HCT116 (cell line): ENCODE measurements at places on chromosomes 3 and 15. TPM values are rescaled to one million over a fixed set of nuclear protein-coding genes. Genes with fewer than 3 reads are reported as not detected.

DNA sequence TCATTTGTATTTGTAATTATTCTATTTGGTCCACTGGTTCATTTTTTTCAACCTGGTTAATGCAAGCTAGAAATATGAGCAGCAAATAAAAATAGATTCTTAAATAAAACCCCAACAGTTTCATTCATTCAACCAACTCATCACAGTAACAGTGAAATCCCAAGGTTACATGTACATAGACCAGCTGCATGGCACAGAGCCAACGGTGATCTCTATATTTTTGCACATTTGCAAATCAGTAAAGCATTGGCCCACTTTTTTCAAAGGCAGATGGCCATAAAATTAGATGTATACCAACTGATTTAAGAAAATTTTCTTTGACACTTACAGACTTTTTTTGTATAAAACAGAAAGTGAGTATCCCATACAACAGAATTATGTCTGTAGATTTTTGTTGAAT lies 49.3 kb downstream of the STRIT1 start:
- no peak for DNase-seq

GRCh38 chr3:173750095-173750494 lies 352.6 kb downstream of the NLGN1 start:
- DNase-seq, result no peak

GRCh38 chr15:37921527-37922385 lies 12.7 kb upstream of the TMCO5A start:
- no peak for DNase-seq

GRCh38 chr15:80614711-80615360 lies 80.3 kb upstream of the ABHD17C start:
- DNase-seq, result no peak

DNA sequence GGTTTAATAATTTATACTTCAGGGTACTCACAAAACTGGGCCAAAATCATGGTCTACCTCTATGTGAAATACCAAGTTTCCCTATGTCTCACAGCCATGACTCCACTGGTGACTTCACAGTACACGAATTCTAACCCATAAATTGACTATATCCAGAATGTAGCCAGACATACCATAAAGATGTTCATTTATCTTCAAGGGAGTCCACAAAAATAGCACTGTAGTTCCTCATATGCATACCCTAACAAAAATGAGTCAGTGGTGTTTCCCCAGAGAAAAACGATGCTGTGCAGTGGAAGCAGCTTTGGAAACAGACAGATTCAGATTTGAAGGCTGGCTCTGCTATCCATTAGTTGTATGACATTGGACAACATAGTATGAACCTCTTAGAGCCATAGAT lies 438.8 kb downstream of the FHIT start:
- DNase-seq, result no peak

Gene XCR1
- not detected for total RNA-seq

Gene LRRC3B
- not detected for total RNA-seq

Gene HRG
- total RNA-seq, result 0.42 TPM

Gene IQGAP1
- 113 TPM for total RNA-seq

DNA sequence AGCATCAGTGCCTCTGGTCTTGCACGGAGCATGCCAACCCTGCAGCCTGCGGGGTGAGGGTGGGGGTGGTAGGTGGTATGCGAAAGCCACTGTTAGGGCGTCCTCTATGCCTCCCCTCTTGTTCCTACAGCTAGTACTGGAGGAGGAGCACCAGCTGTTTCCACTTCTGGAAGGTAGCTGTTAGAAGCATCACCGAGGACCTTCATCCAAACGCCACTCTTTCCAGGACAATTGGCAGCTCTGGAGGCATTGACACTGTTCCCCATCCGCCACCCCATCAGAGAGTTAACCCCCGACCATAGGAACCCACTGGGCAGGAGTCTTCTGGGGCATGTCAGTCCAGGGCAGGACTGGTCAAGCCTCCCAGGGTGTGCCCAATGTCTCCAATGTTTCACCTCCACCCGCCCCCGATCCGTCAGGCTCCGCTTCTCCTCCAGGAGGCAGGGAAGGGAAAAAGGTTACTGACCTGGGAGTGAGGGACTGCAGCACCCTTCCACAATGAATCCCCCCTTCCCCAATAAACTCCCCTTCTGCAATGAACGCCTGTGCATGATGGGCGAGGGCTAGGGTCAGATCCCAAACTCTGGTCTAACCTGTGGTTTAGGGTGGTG lies 487 bp downstream of the DUOX2 start:
- no peak for DNase-seq

DNA sequence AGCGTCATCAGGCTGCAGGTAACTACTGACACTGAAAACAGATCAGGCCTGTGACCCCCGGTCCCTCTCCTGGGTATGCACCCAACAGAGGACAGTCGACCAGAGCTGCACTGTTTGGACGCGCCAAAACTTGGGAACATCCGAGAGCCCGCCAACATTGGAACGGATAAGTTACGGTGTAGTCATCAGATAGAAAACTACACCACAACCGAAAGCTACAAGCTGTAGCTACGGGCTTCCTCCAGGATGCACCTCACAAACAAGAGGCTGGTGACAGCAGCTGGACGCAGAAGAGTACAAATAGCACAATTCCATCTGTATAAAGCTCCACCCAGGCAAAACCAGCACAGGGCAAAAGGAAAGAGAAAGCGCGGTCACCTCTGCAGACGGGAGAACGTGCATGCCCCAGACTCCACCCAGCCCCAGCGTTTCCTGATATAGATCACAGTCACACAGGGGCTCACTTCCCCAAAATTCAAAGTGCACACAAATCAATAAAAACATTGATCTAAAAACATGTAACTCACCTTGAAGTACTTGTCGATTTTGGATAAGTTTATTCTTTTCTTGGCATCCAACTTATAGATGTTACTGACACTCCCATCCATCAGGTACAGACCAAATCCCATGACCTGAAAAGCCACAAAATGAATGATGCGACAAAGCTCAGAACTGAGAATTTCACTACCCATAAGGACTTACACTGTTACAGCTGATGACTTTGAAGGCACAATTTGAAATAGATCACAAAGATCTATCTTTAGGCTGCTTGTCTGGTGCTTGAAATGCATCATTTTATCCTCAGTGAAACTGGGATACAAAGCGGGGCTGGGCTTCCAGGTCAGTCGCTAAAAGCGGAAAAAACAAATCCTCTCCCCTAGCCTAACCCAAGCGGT lies 43.3 kb downstream of the CYFIP1 start:
- no peak for DNase-seq

Gene PPIB
- 453 TPM for total RNA-seq

GRCh38 chr3:97967966-97968365 lies 4.3 kb downstream of the RIOX2 start:
- no peak for DNase-seq

GRCh38 chr3:104933972-104934371 lies 432.7 kb upstream of the ALCAM start:
- DNase-seq, result no peak

DNA sequence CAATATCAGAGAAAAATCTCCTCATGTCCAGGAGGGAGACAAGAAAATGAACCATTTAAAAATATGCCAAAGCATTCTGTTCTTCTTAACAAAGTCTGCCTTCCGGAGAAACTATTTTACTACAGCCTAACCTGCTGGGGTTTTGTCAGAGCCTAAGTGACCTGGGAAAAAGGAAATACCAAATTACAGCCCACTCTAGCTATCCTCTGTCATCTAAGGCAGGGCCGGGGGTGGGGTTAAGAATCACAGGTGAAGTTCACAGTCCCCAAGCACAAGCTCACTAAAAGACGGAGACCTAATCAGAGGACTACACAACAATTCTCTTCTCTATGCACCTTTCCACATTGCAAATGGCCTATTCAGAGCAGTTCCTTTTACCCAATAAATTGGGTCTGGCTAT lies 116.6 kb downstream of the TRIM42 start:
- no peak for DNase-seq

Gene GOLGA8B
- total RNA-seq, result 69.9 TPM

DNA sequence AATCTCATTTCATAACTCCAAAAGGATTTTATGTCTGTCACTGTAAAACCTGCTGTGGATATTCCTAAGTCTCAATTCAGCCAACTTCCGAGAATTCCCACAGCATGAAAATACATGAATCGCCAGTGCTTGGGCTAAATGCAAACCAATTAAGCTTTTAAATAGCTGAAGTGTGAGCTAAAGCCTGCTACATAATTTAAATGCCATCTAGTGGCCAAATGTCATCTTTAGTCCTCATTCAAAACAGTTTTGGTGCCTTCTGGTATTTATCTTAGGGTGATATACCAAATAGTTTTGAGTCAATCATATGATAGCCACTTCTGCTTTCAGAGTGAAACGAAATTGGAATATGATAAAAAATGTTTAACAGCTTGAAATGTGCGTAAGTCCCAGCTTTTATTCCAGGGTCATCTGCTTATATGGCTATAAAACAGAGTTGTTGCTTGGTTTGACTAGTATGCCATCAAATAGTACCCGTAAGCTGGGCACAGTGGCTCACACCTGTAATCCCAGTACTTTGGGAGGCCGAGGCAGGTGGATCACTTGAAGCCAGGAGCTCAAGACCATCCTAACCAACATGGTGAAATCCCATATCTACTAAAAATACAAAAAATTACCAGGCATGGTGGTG lies 41.8 kb upstream of the CCNL1 start:
- DNase-seq, result peak; percentile 19
